ENCODE measurements at places on chromosomes 1 and 21. TPM values are rescaled to one million over a fixed set of nuclear protein-coding genes. Genes with fewer than 3 reads are reported as not detected.

DNA sequence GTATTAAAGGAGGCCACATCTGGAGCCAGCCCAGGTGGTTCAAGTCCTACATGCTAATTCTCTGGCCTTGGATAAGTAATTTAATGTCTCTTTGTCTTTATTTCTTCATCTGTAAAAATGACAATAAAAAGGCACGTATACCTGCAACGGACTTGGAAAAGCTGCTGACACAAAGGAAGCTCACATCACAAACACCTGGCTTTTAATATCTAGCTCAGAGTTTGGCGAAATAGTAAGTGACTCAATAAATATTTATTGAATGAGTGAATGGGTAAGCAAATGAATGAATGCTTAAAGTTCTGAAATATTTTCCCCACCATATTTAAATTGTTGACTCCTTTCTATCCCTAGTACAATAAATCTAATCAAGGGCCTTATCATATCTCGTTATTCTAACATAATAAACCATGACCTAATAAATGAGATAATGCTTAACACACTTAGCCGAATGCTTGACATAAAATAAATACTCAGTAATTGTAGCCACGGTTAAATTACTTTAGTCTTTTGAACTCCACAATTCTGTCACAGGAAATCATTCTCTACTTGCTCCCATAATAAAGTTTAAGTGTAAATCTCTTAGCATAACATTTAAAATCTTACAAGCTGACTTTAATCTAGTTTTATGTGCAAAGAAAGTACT, 74.7 kb upstream of the PALMD start:
- DNase-seq: no peak

GRCh38 chr1:211336161-211336560, 9.5 kb downstream of the TRAF5 start:
- no peak for DNase-seq

GRCh38 chr1:79323239-79324025, 316.9 kb upstream of the ADGRL4 start:
- DNase-seq: peak; percentile 12

DNA sequence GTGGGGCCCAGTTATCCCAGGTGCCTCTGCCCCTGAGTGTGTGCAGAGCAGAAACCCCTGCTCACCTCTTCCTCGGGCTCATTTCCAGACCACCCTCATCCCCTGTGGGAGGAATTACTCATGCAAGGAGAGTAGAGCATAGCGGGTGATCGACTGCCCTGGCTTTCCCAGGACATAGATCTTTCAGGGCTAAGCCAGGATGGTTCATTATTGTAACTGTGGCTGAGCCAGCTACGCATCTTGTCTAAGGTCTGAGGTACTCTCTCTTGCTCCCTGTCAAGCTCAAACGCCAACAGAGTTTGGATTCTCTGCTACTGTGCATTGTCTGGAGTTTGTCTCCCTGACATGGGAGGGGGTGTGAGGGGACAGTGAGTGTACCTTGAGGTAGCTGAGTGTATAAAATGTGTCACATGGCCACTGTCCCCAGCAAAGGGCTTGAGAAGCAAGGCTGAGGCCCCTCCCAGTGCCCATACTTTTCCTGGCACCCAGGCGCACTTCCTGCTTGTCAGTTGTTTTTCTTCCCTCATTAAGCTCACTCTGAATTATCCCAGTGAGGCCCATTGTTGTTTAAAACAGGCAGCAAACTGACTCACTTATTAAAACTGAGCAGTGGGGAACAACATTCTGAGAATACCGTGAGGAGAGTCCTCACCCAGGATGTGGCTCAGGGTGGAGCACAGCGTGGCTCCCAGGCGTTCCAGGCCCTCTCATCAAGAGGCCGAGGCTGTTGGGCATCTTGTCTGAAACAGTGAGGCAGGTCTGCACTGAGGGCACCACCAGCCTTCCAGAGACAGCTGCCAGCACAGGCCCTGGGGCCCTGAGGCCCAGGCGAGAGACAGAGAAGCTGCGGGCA, 92.9 kb downstream of the LAMC2 start:
- no peak for DNase-seq

DNA sequence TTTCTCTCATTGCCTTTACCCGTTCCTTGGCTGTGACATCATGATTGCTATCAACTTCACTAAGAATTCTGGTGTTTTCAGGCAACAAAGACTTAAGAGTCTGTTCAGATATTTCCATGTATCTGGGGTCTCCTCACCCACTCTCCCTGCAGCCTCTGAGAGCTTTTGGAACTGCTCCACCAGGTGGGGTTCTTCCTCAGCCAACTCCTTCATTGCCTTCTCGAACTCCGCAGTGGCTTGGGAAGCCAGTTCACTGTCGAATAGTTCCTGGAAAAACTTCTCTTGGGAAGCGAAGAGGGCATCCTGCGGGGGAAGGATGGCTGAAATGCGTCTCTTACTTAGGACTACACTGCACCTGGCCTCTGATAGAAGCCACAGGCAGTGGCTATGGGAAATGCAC, 2.1 kb downstream of the PEX19 start:
- no peak for DNase-seq

- DNase-seq: peak; percentile 18
These were observed 92.8 kb upstream of the CACNA1E start for GRCh38 chr1:181390410-181391077.

- DNase-seq: no peak
These were observed 10.0 kb downstream of the ECHDC2 start for GRCh38 chr1:52911541-52911940.

DNA sequence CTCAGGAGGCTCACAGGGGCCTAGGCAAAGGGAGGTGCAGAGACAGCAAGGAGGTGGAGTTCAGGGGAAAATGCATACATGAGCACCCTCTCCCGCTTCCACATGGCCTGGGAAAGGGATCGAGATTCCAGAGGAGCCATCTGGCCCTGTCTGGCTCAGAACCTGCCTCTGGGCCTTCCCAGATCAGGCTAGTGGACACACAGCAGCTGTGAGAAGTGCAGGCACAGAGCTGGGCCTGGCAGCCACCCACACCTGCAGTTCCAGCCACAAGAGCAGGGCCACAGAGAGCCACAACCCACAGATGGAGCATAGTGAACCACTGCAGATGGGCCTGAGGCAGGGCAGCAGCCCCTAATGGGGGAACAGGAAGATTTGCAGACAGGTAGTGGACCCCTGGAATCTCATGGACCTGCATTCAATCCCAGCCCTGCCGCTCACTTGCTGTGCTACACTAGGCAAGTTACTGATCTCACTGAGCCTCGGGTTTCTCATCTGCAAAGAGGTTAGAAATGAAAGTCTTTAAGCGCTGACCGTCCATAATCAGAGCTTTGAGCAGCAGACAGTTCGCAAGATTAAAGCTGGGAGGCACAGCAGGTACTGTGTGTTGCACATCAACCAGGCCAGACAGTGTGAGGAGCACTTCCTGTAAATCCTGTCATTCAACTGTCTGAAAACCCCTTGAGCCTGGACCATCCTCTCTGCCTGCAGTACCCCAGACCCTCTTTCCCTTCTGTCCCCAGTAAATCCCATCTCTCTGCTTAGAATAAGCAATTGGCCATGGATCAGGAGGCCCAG, 58.0 kb downstream of the MATN1 start:
- DNase-seq: peak; percentile 42

DNA sequence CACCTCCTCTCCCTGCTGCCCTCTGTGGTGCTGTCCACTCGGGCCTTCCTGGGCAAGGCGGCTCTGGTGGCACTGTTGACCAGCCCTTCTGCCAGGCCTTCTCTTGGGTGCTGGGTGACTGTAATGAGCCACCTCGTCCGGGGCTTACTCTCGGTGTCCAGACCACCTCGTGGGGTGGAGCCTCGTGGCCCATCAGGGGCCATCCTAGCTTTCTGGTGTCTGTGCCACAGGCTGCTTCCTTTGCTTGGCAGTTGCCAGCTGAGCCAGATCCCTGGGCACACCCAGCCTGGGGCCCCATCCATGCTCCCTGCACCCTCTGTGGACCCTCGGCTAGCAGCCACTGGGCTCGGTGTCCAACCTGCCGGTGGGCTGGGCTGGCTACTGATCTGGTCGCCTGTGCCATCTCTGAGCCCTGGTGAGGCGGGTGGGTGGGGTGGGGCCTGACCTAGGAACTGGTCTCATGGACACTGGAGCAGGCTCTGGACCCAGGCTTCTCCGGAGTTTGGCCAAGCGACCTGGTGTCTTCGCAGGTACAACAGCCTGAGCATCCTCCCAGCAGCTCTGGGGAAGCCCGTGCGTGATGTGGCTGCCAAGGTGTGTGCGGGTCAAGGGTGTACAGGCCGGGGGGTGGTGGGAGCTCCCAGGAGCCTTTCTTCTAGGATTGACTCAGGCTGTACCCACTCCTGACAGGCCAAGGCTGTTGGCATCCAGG, 1.4 kb downstream of the PRXL2B start:
- DNase-seq: no peak

DNA sequence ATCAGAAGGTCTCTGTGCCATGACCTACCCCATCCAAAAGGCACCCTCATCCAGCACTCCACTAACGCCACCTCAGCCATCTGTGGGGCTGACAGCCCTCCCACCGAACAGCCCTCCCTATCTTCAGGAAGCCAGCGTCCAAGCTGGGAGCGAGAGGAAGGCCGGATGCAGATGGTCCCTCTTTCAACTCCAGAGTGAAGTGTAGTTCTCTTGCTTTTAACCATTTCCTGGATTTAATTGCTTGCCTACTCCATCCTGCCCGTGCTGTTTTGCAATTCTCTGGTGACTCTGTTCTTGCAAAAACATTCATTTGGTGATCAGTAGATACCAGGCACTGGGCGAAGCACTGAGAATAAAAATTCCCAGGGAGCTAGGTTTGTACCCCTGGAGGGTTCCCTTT, 8.2 kb upstream of the DYRK1A start:
- DNase-seq: no peak

DNA sequence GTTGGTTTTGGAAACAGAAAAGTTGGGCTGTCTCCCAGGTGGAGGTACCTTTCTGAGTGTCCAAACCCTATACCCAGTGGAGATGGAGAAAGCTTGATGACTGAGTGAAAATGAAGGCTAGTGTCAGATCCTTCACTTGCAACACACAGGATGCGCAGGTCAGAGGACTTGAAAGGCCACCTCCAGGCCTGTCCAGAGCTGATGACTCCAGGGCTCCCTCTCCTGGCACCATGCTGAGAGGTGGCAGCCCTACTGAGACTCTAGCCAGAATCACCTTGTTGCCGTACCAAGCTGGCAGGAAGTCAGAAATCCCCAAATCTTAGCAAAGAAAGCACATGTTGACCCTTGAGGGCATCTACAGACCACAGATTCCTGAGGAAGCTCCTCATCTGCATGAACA, 16.4 kb downstream of the KNCN start:
- DNase-seq: no peak

LRRC8D gene
- 9.1 TPM for polyA plus RNA-seq

WASF2 gene
- 66.0 TPM for polyA plus RNA-seq

RAB25 gene
- polyA plus RNA-seq: 0.72 TPM

ANKRD35 gene
- polyA plus RNA-seq: 3.8 TPM

STPG1 gene
- 1.2 TPM for polyA plus RNA-seq

LCE2B gene
- polyA plus RNA-seq: not detected

USH2A gene
- 0.09 TPM for polyA plus RNA-seq

GPATCH3 gene
- 10.4 TPM for polyA plus RNA-seq

SH3BGR gene
- polyA plus RNA-seq: 195 TPM
